ENCODE measurements at places on chromosomes 2 and 18. TPM values are rescaled to one million over a fixed set of nuclear protein-coding genes. Genes with fewer than 3 reads are reported as not detected.

Gene SCYGR4
- not detected for total RNA-seq

Gene MC4R
- total RNA-seq, result not detected

Gene SPTBN1
- total RNA-seq, result 278 TPM

Gene CMPK2
- 5.6 TPM for total RNA-seq

Gene HDLBP
- 300 TPM for total RNA-seq

Gene AGXT
- total RNA-seq, result not detected

Gene HNMT
- total RNA-seq, result 18.9 TPM

- DNase-seq, result no peak
Observed at GRCh38 chr2:134244086-134244485, 9.8 kb upstream of the MGAT5 start.

- DNase-seq, result no peak
Observed at GRCh38 chr2:70751881-70752280, 16.1 kb downstream of the ADD2 start.

DNA sequence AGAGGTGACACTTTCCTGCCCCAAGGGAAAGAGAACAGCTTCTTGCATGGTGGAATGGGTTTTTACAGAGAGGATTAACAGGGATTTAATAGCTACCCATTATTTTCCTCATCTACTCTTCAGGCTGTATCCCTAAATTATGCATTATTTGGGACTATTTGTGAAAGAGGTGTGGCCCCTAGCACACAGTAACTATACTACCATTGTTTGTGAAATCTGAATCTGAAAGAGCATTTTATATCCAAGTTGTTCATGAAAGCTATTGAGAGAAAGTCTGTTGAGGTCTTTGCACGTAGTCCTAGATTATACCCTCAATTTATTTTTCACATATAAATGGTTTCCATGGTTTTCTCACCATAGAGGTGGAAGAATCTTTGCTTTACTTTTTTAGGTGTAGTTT, 78.1 kb downstream of the SPTBN1 start:
- DNase-seq, result no peak

GRCh38 chr2:174334781-174335251, at the start of gene SP9:
TSS of gene SP9 (plus strand) at chr2:174334954. CDS start at chr2:174335093, 139 bp downstream.
- DNase-seq, result no peak

GRCh38 chr18:70411307-70411706, 122.5 kb downstream of the SOCS6 start:
- no peak for DNase-seq

DNA sequence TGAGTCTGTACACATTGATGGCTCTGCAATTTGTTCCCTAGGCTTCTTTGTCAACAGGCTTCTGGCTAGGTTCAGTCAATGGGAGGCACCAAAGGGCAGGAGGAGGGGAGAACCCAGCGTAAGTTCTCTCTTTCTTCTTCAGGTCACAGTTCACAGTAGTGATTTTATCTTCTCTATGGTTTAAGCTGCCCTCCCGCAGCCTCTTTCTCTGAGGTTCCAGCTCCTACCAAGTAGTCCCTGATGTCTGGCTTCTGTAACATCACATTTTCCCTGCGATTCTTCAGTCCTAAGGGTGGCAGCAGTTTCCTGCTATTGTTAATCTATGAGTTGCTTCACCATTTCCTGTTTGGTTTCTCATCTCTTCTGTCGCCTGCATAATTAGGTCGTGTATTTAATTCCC, 107.4 kb downstream of the CPO start:
- DNase-seq, result no peak

DNA sequence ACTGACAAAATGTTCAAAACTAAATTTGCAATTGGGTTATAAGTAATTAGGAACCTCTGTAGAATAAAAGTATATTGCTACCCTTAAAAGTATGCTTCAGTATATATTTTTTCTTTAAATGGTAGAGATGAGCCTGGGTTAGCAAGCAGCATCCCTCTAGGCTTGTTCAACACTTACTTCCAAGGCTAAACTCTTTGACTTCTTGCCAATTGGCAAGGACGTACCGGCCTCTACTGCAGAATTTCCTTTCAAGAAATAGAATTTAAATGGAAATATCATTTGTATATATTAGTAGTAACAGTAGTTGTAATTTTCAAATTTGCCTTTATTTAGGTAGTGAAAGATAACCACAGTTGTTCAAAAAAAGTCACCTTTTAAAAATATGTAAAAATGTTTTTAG, 105.1 kb upstream of the SLC38A11 start:
- DNase-seq, result no peak

DNA sequence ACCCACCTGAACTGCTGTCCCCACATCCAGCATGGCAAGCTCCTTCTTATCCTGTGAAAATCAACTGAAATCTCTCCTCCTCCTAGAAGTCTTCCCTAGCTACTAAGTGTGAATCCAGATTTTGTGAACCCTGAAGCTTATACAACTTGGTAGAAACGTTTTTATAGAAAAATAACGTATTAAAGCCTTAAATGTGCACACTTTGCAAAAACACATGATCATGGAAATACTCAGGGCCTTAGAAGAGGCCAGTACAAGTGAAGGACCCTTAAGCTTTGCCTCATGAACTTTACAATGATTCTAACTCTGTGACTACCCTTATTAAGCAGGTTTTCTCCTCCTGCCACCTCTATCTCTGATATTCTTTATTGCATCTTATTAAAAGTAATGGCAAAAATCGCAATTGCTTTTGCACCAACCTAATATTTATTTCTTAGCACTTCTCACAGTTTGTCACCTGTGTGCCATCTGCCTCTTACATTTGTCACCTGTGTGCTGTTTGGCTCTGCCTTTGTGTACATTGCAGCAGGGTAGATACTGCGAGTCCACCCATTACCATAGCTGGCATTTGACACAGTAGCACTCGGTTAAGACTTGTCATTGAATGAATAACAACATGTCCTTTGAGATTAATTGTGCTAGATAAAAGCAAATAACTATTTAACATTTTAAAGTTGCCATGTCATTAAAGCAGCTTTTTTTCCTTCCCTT, 42.2 kb downstream of the FRZB start:
- DNase-seq, result no peak

GRCh38 chr18:11864471-11864870, 13.3 kb downstream of the CHMP1B start:
- DNase-seq, result no peak

GRCh38 chr2:33160191-33160590, 213.4 kb downstream of the LTBP1 start:
- DNase-seq, result no peak

GRCh38 chr2:2662847-2663356, 331.8 kb upstream of the MYT1L start:
- no peak for DNase-seq

Measured in vagina (tissue), 2 donors.